ENCODE measurements at places on chromosomes 16 and 17. TPM values are rescaled to one million over a fixed set of nuclear protein-coding genes. Genes with fewer than 3 reads are reported as not detected.

GRCh38 chr16:30430428-30430970, 669 bp upstream of the DCTPP1 start:
- no peak for DNase-seq

Gene GPRC5B
- polyA plus RNA-seq: 131 TPM

GRCh38 chr17:8630227-8630801, at the start of gene MYH10:
Gene MYH10, minus strand, starts transcription at chr17:8630725. Its CDS starts 7,479 bp downstream, at chr17:8623246.
- DNase-seq: no peak

GRCh38 chr17:75442168-75443103, 14.0 kb upstream of the TMEM94 start:
- no peak for DNase-seq

DNA sequence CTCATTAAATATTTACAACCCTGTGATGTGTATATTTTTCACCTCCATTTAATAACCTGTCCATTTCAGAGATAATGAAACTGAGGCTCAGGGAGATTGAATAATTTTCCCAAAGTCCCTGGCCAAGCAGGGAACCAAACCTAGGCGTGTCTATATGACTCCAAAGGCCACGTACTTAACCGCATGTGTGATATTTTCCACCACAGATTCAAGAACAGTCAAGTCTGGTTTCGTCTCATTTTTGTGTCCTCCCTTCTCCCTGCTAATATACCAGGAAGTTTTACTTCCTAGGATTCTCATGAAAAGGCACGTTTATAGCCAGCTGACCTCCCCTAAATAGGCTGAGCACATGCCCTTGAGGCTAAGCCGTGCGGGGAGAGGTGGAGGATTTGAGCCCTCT, 15.3 kb downstream of the WFIKKN2 start:
- DNase-seq: no peak

Gene SLC38A8
- polyA plus RNA-seq: 0.17 TPM

DNA sequence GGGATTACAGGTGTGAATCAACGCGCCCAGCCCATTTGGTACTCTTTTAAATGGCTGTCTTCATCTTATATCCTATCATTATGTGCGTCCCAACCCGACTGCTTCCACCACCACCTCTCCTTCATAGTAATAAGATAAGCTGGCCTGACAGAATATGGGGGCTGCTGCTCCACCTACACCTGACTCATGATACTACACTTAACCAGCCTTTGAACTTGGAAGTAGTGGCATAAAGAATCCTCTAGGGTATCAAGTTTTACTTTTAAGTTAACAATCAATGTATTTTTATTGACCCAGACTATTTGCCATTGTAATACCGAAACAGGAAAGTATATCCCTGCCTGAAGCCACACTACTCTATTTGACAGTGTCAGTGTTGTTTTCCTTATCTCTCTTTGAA, 18.8 kb downstream of the PDZD9 start:
- no peak for DNase-seq

DNA sequence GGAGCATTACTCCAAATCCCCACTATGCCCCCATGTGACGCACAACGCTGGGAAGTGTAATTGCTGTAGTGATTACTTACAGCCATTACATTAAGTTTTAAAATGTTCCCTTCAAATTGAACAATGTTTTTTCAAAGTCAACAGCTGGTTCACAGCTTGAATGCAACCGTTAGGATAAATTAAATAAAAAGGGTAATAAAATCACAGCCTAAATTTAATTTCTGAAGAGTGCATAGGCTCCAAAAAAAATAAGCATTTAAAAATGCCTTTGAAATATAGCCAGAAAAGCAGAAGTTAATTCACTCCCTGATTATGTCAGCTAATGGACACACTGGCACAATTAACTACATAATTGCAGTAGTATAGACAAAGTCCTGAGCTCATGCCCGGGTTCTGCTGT, 50.5 kb upstream of the KDM8 start:
- no peak for DNase-seq

- no peak for DNase-seq
Measured at GRCh38 chr16:50011707-50012106, 13.3 kb upstream of the CNEP1R1 start.

GRCh38 chr17:57892820-57893595, 43.2 kb upstream of the MRPS23 start:
- DNase-seq: peak; percentile 64

DNA sequence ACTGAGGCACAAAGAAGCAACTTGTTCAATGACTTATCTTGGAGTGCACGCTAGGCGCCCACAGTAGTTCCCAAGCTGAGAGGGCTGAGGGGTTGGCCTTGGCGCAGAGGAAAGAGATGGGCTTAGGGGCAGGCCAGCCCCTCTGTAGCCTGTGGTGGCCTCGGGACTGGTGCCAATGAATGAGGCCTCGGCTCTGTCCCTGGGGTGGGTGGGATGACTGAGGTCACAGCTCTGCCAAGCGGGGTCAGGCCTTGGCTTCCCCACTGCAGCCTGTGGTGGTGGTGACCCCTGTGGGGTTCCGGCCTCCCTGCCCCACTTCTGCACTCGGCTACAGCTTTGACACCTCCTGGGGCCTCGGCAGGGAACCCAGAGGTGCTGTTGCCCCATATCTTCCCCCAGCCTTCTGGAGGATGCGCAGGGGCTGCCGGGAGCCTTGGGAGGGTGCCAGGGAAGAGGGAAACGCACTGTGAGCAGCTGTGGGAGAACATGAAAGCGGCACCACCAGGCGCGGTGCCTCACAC, 46.0 kb downstream of the BEAN1 start:
- no peak for DNase-seq

Gene TBC1D3H
- not detected for polyA plus RNA-seq

DNA sequence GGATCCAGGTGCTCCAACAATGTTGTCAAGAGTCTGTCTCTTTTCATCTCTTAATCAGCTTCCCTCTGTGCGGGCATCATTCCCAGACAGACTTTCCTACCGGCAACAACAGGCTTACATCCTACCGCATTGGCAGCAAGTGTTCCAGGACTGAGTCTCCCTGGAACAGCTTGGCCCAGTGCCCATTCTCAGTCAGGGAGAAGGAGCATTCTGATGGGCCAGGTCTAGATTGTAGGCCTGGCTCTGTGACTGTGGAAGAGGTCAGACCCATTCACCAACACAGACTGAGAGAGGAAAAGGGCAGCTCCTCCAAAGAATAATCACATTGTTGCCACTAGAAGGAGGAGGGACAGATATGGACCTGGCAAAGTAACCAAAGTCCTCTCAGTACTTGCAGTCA, 68.1 kb upstream of the TMEM132E start:
- DNase-seq: no peak

Gene NOD2
- 0.23 TPM for polyA plus RNA-seq

GRCh38 chr16:20862162-20862960, 37.8 kb downstream of the DCUN1D3 start:
- DNase-seq: no peak

DNA sequence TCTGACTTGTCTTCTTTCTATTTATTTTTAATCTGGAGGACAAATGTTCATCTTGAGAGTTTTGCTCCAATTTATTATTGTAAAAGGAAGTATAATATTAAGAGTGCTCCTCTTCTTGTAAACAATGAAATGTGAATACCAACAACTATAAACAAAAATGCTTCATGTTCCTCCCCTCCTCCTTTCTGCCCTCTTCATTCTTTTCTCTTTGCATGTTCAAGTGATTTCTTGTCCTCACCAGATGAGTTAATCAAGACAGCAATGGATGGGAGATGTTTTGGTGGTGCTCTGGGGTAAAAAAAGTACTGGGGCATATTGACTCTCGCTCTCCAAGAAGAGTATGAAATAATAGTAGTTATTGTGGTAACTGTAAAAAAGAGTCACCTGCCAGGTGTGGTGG, 24.3 kb downstream of the ITGB3 start:
- DNase-seq: no peak

DNA sequence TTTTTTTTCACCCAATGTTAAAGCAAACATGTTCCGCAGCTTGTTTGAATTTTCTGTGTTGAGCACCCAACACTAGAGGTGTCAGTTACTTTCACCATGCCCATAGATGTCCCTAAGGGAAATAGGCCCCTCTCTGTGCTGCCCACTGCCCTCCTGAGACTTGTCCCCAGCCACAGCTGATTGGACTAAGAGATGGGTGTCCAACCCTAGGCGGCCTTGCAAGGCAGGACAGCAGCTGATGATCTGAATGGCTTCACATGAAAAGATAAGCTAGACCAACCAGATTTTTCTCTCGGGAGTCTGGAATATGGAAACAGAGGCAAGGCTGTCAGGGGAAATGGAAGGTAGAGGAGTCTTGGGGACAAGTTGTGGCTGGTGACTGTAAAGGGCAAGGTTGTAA, 6.1 kb upstream of the CALB2 start:
- DNase-seq: no peak

Gene CD79B
- 3.5 TPM for polyA plus RNA-seq

GRCh38 chr16:83779886-83780285, 27.9 kb upstream of the HSBP1 start:
- DNase-seq: no peak

Data from right renal cortex interstitium (tissue), 3 donors.